ENCODE measurements at places on chromosomes 12 and 14.

DNA sequence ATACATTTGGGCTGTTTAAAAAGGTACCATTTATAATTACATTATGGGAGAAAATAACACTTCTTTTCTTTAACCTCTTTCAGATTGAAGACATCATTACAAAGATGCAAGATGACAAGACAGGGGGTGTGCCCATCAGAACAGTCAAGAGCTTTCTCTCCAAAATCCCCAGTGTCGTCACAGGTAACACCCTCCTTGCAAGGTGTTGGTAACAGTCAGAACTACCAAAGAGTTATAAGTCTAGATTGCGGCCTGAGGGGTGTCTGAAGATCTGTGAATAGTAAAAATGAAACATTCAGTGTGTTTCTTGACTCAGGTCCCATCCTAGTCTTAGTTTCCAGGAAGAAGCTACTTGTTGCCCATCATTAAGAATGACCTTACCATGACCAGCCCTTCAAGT lies 419.8 kb downstream of the RGS6 start:
- no peak for DNase-seq

- DNase-seq, result no peak
Observed at GRCh38 chr12:25993901-25994651, 35.6 kb downstream of the RASSF8 start.

DNA sequence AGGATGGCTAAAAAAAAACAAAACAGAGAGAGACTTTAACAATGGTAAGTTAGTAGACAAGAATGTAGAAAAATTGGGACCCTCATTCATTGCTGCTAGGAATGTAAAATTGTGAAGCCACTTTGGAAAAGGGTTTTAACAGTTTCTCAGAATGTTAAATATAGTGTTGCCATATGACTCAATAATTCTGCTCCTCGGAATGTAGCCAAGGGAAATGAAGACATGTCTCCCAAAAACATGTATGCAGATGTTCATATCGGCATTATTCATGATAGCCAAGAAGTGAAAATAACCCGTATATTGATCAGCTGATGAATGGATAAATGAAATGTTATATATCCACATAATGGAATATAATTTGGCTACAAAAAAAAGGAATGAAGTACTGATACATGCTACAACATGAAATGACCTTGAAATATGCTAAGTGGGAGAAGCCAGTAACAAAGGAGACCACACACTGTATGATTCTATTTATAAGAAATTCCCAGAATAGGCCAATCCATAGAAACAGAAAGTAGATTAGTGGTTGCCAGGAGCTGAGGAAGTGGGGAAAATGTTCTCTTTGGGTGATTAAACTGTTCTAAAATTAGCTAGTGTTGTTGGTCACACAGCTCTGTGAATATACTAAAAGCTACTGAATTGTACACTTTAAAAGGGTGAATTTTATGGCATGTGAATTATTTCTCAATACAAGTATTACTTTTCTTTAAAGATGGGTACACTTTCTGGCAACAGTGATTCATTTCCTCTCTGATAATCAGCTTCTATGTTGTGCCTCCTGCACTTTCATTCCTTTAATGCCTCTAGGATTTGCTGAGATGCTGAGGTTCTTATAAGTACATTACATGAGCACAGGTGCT lies 132.5 kb downstream of the DAAM1 start:
- no peak for DNase-seq

- no peak for DNase-seq
Observed at GRCh38 chr12:123446333-123446713, 9.8 kb upstream of the RILPL2 start.

DNA sequence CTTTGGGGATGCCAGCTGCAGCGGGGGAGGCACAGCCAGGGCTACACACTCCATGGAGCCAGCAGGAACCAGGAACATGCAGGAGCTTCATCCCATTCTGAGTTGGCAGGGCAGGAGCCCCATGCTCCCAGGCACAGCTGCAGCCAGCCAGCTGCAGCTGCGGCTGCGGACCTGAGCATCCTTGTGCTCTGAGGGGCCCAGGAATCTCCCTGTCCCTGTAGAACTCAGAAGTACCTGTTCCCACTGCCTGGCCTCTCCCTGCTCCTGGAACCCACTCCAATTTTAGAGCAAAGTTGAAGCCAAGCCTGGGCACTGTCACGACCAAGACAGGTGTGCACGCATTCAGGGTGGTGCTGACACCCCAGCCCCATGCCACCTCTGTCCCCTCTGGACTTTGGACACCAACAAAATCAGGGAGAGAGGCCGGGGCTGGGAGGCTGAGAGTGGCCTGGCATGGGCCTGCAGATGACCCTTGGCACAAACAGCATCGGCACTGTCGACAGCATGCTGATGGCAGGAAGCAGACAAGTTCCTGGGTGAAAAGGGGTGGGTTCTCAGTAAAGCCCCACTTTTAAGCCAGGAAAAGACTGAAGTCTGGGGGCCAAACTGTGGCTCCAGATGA lies 257.3 kb upstream of the LRFN5 start:
- no peak for DNase-seq

DNA sequence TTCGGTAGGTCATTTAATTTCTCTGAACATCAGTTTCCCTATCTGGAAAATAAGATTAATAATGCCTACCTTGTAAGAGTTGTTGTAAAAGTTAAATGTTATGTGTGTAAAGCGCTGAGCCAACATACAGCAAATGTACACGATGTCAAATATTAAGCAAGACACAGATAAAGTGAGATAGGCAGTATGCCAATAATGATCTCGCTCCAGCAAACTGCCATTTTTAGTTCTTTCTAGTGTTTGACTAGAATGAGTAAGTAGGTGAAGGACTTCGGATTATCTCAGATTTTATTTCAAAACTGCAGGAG lies 840 bp downstream of the DHRS7 start:
- no peak for DNase-seq

- DNase-seq, result no peak
Observed at GRCh38 chr12:6779708-6780432, 7.5 kb downstream of the LAG3 start.

GRCh38 chr12:57381693-57382220 lies 49.1 kb downstream of the R3HDM2 start:
- DNase-seq, result no peak

DNA sequence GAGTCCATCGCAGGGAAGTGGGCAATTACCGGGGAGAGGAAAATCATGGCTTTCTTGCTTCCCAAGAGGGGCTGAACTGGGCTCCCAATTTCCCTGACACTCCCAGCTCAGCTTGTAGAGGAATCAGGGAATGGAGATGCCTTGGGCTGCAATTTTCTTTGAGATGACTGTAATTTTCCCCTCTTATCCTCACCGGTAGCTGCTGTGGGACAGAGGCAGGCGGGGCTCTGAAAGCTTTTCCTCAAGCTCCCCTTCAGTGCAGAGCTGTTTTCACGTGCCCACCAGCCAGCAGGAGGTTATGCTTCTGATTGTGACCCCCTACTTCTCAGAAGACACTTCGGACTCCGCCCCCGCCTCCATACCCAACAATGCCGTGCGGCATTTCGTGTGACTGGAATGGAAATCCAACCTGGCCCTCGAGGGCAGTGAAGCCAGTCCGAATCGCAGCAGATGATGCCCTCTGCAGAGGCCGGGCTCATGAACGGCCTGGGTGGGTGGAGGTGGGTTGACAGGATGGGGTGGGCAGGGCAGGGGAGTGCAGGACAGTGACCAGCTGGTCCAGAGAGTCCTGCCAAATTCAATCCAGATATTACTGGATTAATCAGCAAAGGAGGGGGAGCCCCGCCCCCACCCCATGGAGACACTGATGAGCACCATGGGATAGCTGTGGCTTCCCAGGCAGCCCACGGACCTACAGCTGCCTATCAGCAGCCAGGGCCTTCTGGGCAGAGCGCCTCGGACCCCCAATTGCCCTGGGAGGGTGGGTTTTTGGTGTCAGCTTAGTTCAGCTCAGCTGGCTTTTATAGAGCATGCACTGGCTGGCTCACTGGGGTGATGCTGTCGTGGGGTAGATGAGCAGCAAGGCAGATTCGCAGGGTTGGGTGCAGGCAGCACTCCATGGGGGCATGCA lies 37.6 kb downstream of the RTL1 start:
- no peak for DNase-seq

- DNase-seq, result no peak
Observed at GRCh38 chr14:58668848-58669480, 31.2 kb downstream of the DACT1 start.

- no peak for DNase-seq
Observed at GRCh38 chr14:92903359-92903758, 19.6 kb upstream of the CHGA start.

GRCh38 chr14:60681271-60681670 lies 32.0 kb upstream of the SIX1 start:
- no peak for DNase-seq

GRCh38 chr14:82710267-82710841 lies 1176.7 kb upstream of the SEL1L start:
- DNase-seq, result peak; percentile 41

GRCh38 chr12:98042668-98043067 lies 472.7 kb upstream of the TMPO start:
- DNase-seq, result no peak

DNA sequence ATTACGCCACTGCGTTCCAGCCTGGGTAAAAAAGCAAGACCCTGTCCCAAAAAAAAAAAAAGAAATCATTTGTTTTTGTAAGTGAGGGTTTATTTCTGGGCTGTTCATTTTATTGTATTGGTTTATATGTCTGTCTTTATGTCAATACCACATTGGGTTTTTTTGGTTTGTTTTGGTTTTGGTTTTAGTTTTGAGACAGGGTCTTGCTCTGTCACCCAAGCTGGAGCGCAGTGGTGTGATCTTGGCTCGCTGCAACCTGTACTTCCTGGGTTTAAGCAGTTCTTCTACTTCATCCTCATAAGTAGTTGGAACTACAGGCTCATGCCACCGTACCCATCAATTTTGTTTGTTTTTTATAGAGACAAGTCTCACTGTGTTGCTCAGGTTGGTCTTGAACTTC lies 25.0 kb downstream of the METAP2 start:
- no peak for DNase-seq

DNA sequence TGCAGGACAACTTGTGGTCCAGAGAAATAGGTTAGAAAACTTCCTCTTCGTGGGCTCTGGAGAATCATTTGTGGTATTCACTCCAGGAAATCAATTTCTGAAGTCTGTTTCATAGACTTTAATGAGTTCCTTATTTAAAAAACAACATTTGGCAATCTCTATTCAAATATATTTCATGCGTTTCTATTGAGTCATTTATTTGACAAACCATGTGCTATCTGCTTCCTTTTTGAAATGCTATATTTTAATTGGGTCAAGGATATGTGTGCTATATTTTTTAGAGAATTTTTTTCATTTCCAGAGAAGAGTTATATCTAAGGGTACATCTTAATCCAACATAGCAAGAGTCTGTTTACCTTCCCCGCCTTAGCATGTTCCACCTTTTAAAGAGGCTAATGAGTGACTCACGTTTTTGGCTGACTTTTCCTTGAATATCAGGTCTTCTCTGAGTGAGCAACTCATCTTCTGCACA lies 252.4 kb upstream of the EGLN3 start:
- no peak for DNase-seq

DNA sequence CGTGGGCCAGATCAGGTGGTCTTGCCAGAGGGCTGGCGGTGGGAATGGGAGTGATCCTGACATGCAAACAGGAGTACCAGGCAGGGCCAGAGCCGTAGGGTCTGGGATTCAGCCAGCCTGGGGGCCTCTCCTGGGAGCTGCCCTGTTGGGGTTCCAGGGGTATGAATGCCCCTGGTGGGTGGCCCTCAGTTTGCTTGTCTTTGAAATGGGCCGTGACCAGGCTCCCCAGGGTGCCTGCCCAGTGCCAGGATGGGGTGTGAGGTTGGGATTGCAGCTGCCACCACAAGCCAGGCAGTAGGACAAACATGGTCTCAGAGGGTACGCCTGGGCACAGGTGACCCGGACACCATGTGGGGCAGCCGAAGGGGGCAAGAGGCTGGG lies 168.8 kb downstream of the KIF26A start:
- DNase-seq, result no peak

- DNase-seq, result no peak
Observed at GRCh38 chr12:75650595-75651341, 139.4 kb upstream of the KRR1 start.

GRCh38 chr12:9648701-9649531 lies 20.6 kb upstream of the CLEC2D start:
- peak; percentile 80 for DNase-seq

DNA sequence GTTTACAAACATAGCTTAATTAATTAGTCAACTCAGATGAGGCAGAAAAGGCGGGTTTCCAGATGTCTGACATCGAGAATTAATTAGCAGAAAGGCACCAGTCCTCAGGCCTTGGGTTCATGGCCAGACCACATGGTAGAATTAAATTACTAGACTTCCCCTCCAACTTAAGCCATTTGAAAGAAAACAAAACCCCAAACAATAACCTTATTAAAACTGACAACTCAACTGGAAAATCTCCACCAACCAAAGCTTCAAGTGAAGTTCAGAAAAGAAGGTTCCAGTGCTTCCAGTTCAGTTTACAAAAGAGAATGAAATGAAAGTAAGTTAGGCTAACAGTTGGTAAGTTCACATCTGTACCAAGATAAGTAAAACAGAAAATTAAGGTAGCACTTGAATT lies 349.5 kb downstream of the GRIN2B start:
- DNase-seq, result no peak

GRCh38 chr12:91922674-91923073 lies 223.0 kb downstream of the BTG1 start:
- no peak for DNase-seq

DNA sequence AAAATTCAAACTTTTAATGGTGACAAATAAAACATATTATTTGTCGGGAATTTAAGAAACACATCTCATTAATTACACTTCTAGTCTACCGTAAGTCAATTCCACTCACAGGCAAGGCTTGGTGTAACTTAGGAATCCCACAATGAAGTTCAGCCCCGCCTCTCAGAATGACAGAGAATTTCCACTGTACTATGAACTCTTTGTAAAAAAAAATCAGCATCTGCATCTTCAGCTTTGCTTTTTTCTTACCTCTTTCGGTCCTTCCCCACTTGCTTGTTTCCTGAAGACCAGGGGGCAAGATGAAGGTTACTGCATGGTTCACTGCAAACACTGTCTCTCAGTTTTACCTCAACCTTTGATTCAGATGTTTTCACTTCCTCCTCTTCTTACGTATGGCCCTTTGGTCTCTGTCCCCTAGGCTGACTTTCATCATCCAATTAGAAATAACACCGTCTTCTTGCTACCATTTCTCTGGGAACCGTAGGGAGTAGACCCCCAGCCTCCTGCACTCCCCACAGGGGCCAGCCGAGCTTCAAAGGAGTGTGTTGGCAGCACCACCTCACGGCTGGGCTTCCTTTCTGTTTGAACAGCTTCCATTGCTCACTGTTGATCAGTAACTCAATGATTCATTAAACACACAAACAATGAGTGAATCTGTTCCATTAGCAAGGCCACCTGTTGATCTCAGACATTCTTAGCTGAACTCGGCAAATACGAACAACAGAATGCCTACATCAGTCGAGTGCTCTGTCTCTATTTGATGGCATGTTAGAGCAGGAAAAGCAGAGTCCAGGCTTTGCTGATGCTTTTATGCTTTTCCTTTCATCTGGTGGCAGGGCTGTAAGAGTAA lies 343.0 kb downstream of the BMP4 start:
- peak; percentile 81 for DNase-seq

- DNase-seq, result no peak
Observed at GRCh38 chr12:10701131-10701681, 21.9 kb downstream of the YBX3 start.

- no peak for DNase-seq
Observed at GRCh38 chr12:106193394-106194215, 54.2 kb downstream of the CKAP4 start.
